ENCODE measurements at places on chromosomes 12 and 14. TPM values are rescaled to one million over a fixed set of nuclear protein-coding genes. Genes with fewer than 3 reads are reported as not detected.

DNA sequence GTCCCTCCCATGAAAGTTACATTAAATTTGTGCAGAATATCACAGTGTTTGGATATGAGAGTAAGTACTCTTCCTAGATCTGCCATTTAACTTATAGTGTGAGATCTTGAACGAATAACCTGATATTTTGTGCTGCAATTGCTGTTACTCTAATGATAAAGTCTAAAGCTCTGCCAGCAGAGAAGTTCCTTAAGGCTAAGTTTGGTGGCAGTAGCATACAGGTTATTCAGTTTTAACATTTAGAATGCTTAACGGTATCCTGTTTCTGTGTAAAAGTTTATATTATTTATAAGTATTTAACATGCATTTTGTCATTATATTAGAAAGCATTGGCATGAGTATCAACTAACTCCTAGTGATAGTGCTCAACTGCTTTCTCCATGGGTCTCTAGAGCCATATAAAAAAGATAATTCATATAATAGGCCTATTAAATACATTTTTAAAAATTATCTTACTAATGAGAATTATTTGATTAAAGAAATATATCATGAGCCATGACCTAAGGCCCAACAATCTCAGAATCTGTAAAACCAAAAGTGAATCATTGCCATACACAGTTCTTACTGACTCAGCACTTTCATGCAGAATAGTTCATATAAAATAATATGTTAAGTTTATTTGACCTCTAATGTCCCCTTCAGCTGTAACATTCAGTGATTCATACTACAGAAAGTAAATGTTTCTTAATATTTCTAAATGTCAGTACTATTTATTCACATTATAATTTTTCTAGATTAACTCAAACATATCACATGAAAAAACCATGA lies 1058.6 kb downstream of the TRHDE start:
- no peak for DNase-seq

Gene GPR135
- 3.4 TPM for total RNA-seq

- DNase-seq = no peak
Observed at GRCh38 chr12:85803231-85803630, 33.0 kb downstream of the RASSF9 start.

GRCh38 chr14:103091041-103091882 lies 3.3 kb upstream of the EXOC3L4 start:
- peak; percentile 56 for DNase-seq

GRCh38 chr14:25620515-25620914 lies 570.6 kb upstream of the STXBP6 start:
- no peak for DNase-seq

Gene NYNRIN
- 30.6 TPM for total RNA-seq

GRCh38 chr12:107277855-107278254 lies 184.5 kb upstream of the CRY1 start:
- DNase-seq = no peak

- DNase-seq = peak; percentile 35
Observed at GRCh38 chr14:60090864-60091519, 731 bp upstream of the PCNX4 start.

Gene C3AR1
- 20.5 TPM for total RNA-seq

Gene DIO2
- 1.8 TPM for total RNA-seq

Gene AKAP6
- 40.1 TPM for total RNA-seq

DNA sequence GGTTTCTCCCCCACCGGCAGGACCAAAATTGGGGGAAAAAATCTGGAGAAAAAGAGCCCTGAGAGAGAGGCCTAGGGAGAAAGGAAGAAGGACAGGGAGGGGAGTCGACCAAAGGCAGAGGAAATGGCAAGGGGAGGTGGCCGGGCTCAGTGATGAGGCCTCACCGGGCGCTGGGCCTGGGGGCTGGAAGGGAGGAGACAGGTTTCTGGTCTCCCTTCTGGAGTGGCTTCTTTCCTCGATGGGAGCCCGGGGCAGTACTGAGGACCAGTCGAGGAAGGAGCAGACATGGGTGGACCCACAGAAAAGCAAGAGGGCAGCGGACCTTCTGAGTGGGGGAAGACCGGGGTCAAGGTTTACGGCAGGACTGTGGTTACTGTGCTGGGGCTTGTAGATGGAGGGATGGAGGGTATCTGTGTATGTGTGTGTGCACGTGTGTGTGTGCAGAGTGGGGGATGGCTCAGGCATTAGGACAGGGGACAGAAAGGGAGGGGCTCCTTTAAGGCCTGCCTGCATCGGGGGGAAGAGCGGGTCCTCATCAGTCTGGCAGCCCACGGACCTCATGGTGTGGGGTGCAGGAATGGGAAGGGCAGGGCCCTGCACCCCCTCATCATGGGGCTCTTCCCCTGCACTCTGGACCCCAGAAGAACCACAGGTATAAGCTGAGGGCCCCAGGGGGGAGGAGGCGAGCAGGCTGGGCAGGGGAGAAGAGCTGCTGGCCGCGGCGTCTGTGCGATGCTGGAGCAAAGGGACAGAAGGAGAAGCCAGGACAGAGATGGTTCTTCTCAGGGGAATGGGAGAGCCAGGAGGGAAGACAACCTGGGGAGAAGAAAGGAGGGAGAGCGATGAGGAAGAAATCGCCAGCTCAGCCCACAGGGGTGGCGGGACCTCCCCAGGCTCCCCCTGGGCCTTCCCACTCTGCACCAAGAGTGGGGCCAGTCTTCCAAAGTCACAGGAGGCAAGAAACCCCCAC lies 15.1 kb upstream of the RPLP0 start:
- DNase-seq = no peak

GRCh38 chr14:72420749-72421474 lies 473.0 kb downstream of the DPF3 start:
- DNase-seq = peak; percentile 82

Gene KLHL33
- 0.92 TPM for total RNA-seq

DNA sequence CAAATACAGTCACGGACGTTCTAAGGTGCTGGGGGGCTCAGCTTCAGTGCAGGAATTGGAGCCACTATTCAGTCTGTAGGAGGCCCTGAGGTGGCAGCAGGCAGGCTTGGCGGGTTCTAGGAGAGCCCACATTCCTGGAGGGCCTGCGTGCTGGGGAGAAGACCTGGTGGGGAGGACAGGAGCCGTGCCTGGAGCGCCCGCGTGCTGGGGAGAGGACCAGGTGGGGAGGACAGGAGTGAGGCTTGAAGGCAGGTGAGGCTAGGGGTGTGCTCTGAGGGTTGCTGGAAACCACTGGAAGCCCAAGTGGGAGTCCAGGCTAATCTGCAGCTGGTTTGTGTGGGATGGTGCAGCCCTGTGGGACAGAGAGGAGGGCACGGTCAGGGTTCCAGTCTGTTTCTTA lies 23.1 kb downstream of the RHOF start:
- DNase-seq = no peak

Gene CLIP1
- 71.6 TPM for total RNA-seq

Gene ZBTB25
- 13.6 TPM for total RNA-seq

DNA sequence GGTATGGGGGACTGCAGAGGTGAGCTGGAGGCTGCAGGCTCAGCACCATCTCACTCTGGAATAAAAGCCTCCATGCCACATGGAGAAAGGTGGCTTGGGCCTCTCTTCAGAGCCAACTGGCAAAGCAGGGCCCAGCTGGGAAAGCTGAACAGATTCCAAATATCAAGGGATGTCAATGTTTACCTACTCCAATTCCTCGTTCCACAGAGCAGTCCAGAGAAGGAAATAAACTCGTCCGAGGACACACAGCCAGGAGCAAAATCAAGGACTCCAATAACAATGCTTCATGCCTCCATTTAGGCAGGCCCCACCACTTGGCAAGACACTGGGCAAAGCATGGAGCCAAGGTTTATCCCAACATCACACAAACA lies 36.3 kb upstream of the PNMA1 start:
- DNase-seq = no peak

DNA sequence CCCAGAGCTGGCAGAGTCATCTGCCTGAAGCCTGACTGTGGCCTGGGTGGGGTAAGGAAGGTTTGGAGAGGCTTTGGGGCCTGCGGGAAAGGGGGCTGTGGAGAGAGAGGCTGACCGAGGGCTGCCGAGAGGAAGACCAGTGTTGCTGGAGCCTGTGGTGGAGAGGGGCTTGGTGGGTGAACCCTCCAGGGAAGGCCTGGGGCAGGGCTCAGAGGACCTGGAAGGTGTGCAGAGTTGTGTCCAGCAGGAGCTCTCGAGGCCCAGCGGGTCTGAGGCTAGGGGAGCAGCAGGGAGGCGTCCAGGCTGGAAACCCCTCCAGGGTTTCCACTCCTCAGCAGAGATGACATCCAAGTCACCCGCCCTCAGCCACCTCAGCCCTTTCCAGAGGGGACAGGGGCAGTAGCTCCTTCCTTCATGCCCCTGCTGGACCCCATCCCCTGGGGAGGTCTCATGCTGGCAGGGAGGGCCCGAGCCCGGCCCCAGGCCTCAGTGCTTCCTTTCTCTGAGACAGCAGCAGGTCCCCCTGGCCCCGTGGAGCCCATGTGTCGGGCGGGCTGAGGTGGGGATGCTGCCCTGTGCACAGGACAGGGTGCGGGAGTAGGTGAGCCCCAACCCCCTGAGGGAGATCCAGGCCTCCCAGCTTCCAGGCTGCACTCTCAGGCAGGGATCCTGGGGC lies 8.4 kb downstream of the CEP170B start:
- DNase-seq = no peak

Gene MYRFL
- 0.95 TPM for total RNA-seq

- no peak for DNase-seq
Observed at GRCh38 chr12:104643093-104643818, 186.5 kb downstream of the CHST11 start.

Gene ABCC9
- 33.3 TPM for total RNA-seq

DNA sequence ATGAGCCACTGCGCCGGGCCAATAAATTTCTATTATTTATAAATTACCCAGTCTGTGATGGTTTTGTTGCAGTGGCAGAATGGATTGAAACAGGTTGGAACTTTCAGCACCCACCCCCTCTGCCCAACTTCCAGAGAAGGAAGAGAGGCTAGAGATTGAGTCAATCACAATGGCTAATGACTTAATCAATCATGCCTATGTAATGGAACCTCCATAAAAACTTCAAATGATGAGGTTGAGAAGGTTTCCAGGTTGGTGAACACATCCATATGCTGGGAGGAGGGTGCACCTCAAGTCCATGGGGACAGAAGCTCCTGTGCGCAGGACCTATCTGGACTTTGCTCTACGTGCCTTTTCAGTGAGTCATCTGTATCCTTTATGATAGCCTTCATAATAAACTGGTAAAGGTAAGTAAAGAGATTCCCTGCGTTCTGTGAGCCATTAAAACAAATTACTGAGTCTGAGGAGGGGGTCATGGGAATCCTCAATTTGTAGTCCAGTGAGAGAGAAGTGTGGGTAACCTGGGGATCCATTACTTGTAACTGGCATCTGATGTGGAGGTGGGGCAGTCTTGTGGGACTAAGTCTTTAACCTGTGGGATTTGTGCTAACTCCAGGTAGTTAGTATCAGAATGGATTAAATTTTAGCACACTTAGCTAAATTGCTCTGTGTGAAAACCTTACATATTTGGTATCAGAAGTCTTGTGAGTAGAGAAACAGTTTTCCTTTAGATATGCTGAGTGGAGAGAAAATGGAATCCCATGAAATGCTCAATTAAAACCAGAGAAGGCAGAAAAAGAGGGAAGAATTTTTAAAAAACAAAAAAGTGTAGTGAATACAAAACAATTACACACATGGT lies 11.7 kb upstream of the NGDN start:
- DNase-seq = peak; percentile 67

Gene TMEM229B
- total RNA-seq = 33.2 TPM

GRCh38 chr12:93707836-93708235 lies 30.7 kb downstream of the CRADD start:
- no peak for DNase-seq

DNA sequence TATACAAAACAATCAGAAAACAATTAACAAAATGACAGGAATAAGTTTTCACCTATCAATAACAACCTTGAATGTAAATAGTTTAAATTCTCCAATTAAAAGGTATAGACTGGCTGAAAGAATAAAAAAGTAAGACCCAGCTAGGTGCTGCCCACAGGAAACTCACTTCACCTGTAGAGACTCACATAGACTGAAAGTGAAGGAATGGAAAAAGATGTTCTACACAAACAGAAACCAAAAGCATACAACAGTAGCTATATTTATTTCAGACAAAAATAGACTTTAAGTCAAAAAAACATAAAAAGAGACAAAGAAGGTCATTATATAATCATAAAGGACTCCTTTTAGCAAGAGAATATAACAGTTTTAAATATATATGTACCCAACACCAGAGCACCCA lies 152.4 kb upstream of the PWP1 start:
- DNase-seq = no peak

Gene MGP
- 223 TPM for total RNA-seq

Gene SLC39A5
- total RNA-seq = 49.9 TPM

- DNase-seq = peak; percentile 41
Observed at GRCh38 chr12:51819736-51820525, 28.6 kb downstream of the FIGNL2 start.

- no peak for DNase-seq
Observed at GRCh38 chr12:88153959-88154358, 11.9 kb downstream of the TMTC3 start.

DNA sequence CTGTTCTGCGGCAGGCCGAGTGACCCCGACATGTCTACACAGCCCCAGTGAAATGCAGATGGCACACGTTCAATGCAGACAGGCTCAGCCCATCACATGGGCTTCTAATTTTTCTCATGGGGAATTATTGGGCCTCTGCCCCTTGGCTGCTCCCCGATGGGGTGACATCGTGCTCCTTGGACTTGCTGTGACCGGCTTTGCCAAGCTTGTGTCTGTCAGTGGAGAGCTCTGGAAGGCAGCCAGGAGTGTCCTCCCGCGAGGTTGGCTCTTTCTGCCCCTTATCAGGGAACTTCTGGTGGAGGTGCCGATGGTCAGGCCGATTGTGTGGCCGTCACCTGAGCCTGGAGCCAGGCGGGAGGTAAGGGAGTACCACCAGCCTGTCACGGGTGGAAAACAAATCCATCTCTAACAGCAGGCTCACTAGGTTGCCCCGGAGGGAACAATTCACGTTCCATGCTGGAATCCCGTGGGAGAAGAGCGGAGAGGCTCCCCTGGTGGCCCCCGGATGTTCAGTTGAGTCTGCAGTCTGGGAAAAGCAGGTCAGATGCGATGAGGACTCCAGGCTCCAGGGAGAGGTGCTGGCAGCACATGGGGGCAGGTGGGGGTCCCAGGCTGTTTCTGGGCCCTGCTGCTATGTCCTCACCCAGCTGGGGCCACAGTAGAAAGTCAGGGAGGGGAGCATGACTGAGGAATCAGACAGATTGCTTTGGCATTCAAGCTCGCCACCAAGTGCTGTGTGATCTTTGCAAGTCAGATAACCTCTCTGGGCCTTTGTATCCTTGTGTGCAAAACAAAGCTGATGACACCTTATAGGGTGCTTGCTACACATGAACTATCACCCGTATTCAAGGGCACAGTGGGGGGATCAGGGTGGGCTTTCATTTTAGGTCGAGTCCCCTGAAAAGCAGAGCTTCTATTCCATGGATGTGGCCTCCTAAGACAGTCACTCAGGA lies 43.2 kb upstream of the EML1 start:
- no peak for DNase-seq

All from mucosa of gallbladder (tissue), 1 donor.